ENCODE measurements at places on chromosomes 4 and X. TPM values are rescaled to one million over a fixed set of nuclear protein-coding genes. Genes with fewer than 3 reads are reported as not detected.

- no peak overlapping the region for H3K27ac ChIP-seq
- peaks cover 2% of the 10 kb centered on the region for H3K36me3 ChIP-seq
- DNase-seq = no peak
- H3K27me3 ChIP-seq = no peaks in the 10 kb centered on the region
These were observed 91.8 kb upstream of the ENPP6 start for GRCh38 chr4:184309241-184310170.

DNA sequence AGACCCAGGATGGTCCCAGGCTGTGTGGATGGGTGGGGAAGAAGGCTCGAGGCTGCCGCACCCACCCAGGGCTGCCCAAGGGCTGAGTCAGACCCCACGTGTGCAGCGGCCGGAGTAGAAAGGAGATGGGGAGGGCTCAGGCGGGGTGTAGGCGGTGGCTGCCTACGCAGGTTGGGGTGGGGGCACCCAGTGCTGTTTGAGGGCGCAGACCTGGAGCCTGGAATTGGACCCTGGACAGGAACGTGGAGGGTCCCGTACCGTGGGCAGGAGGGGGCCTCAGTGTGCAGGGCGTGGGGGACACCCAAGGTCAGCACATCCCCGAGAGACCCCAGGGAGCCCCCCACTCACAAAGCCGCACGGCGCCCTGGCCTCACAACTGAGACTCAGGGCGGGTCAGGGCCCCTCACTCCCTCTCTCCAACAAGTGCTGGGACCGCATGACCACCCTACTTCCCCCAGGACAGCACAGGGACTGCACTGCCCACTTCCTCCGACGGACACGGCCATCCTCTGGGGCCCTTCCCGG is 79.9 kb downstream of the FAM53A start:
- H3K4me3 ChIP-seq = no peak overlapping the region
- no peaks in the 10 kb centered on the region for H3K27me3 ChIP-seq
- no peak overlapping the region for H3K27ac ChIP-seq
- no peaks in the 10 kb centered on the region for H3K36me3 ChIP-seq
- H3K4me1 ChIP-seq = no peaks in the 10 kb centered on the region

DNA sequence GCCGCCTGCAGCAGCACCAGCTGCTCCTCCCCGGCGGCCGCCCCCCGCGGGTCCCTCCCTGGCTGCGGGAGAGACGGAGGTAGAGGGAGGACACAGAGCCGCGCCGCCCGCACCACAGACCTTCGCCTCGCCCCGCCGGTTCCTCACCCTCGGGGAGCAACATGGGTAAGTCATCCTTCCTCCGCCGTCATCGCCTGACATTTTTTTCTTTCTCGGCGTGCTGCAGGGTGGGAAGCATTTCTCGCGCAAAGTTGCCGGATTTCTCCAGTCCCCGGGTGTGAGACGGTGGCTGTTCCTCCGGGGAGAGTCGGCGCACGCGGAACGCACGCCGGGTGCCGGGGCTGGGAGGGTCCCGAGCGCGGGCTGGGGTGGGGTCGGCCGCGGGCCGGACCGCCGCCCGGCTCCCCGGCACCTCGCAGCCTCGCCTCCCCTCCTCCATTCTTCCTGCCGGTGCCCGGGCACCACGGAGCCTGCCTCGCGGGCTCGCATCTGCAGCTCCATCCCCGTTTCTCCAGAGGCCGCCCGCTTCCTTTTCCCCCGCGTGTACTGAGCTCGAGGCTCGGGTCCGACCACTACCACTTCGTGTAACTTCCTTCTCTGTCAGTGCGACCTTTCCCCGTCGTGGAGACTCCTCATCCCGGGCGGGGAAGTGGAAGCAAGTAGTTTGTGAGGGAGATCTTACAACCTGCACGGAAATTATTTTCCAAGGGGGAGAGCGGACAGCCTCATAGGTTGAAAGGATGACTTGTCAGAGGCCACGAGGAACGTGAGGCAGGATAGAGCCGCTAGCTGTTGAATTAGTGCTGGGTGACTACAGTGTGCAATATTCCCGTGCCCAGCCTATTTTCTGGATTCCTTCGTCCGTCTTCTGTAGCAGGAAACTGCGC is 464 bp downstream of the RAP1GDS1 start:
- H3K27ac ChIP-seq = no peak overlapping the region
- peak overlapping the region; percentile 97 for H3K4me3 ChIP-seq
- H3K4me1 ChIP-seq = peaks cover 7% of the 10 kb centered on the region
- no peaks in the 10 kb centered on the region for H3K27me3 ChIP-seq
- no peaks in the 10 kb centered on the region for H3K36me3 ChIP-seq

- DNase-seq = no peak
- H3K27me3 ChIP-seq = no peaks in the 10 kb centered on the region
- H3K4me3 ChIP-seq = no peak overlapping the region
- H3K36me3 ChIP-seq = peaks cover 2% of the 10 kb centered on the region
These were observed 94.5 kb upstream of the GC start for GRCh38 chr4:71878376-71878775.

DNA sequence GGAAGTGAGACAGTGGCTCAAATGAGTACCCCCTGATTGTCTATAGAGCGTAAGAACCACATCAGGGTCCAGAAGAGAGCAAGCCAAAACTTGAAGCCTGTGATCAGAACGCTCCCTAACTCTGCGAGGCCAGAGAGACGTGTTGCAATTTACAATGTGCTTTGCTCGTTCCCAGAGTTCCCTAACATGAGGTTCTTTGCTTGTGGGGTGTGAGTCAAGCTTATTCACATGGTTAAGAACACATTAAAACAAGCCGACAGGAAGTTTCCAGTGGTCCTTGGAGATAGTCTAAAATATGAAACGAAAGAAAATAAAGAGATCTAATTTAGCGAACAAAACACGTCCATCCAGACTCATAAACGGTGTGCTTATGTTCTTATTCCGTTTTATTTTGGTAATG is 702.3 kb downstream of the TRIML1 start:
- no peaks in the 10 kb centered on the region for H3K4me1 ChIP-seq
- no peak overlapping the region for H3K27ac ChIP-seq
- no peaks in the 10 kb centered on the region for H3K36me3 ChIP-seq
- H3K4me3 ChIP-seq = no peak overlapping the region

GRCh38 chr4:147591106-147591505 is 26.1 kb upstream of the TMEM184C start:
- peaks cover 2% of the 10 kb centered on the region for H3K4me1 ChIP-seq
- no peak overlapping the region for H3K4me3 ChIP-seq
- no peaks in the 10 kb centered on the region for H3K27me3 ChIP-seq
- no peak overlapping the region for H3K27ac ChIP-seq

DNA sequence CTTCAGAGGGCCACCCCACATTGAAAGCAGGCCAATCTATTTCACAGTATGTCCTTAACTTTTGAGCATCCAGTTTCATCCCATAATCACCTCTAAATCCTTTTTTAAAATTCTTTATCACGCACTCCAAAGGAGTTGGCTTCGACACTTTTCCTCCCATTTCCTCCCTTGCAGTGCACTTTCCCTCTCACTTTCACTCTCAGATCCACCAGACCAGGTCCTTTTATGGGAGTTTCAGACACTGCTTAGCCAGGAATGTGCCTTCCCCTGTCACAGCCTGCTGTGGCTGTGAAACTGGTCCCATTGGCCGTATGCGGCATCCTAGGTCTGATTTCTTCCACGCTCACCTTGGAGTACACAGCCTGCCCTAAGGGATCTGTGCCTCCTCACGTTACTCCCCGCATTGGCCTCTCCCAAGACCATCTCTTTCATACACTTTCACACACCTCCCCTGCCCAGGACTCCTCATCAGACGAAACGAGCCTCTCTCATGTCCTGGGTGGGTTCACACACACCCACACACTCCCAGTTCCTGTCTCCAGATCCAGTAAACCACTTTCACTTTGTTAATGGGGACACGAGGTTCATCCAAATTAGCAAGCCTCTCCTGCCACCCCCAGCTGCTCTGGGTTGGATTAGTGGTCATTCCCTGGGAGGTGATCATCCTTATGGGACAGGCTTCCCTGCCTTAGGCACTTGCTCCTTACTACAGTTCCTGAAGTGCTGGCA is 10.0 kb upstream of the RHOXF2B start:
- no peak overlapping the region for H3K4me3 ChIP-seq
- H3K4me1 ChIP-seq = no peaks in the 10 kb centered on the region
- no peaks in the 10 kb centered on the region for H3K27me3 ChIP-seq
- peaks cover 4% of the 10 kb centered on the region for H3K36me3 ChIP-seq
- DNase-seq = no peak

GRCh38 chr4:173415885-173416653 is 17.2 kb upstream of the SCRG1 start:
- H3K27ac ChIP-seq = no peak overlapping the region
- DNase-seq = no peak
- H3K27me3 ChIP-seq = no peaks in the 10 kb centered on the region
- no peak overlapping the region for H3K4me3 ChIP-seq

DNA sequence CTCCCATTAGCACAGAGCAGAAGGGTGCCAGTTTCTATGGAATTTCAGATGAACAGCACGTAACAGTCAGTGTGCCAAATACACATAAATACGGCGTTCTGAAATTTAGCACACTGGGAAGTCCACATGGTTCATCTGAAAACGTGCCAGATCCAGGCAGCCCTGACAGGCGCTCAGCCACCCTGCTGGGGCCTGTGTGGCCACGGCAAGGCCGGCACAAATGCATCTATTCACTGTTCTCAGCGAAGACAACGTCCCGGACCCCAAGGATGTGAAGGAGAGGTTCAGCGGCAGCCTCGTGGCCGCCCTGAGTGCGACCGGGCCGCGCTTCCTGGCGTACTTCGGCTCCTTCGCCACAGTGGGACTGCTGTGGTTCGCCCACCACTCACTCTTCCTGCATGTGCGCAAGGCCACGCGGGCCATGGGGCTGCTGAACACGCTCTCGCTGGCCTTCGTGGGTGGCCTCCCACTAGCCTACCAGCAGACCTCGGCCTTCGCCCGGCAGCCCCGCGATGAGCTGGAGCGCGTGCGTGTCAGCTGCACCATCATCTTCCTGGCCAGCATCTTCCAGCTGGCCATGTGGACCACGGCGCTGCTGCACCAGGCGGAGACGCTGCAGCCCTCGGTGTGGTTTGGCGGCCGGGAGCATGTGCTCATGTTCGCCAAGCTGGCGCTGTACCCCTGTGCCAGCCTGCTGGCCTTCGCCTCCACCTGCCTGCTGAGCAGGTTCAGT is 15.6 kb downstream of the DGKQ start:
- no peak for DNase-seq
- no peaks in the 10 kb centered on the region for H3K4me1 ChIP-seq
- no peaks in the 10 kb centered on the region for H3K27me3 ChIP-seq
- no peaks in the 10 kb centered on the region for H3K36me3 ChIP-seq
- no peak overlapping the region for H3K27ac ChIP-seq
- no peak overlapping the region for H3K4me3 ChIP-seq

- no peak overlapping the region for H3K4me3 ChIP-seq
- no peaks in the 10 kb centered on the region for H3K4me1 ChIP-seq
- H3K27me3 ChIP-seq = no peaks in the 10 kb centered on the region
- no peak for DNase-seq
These were observed 2201.2 kb downstream of the ARAP2 start for GRCh38 chr4:34043131-34043530.

- H3K4me3 ChIP-seq = no peak overlapping the region
- H3K36me3 ChIP-seq = no peaks in the 10 kb centered on the region
- H3K4me1 ChIP-seq = no peaks in the 10 kb centered on the region
- H3K27me3 ChIP-seq = no peaks in the 10 kb centered on the region
These were observed 24.9 kb downstream of the ALPK1 start for GRCh38 chr4:112321776-112322684.

GRCh38 chrX:13721819-13722519 is 12.5 kb downstream of the TRAPPC2 start:
- no peak overlapping the region for H3K27ac ChIP-seq
- DNase-seq = no peak
- H3K36me3 ChIP-seq = peaks cover 54% of the 10 kb centered on the region

- no peak for DNase-seq
- H3K4me1 ChIP-seq = no peaks in the 10 kb centered on the region
- peaks cover 18% of the 10 kb centered on the region for H3K36me3 ChIP-seq
- no peak overlapping the region for H3K4me3 ChIP-seq
- no peaks in the 10 kb centered on the region for H3K27me3 ChIP-seq
These were observed 790.8 kb downstream of the PCDH18 start for GRCh38 chr4:136741468-136741867.

- peaks cover 24% of the 10 kb centered on the region for H3K36me3 ChIP-seq
- no peaks in the 10 kb centered on the region for H3K27me3 ChIP-seq
- peaks cover 10% of the 10 kb centered on the region for H3K4me1 ChIP-seq
- no peak overlapping the region for H3K4me3 ChIP-seq
- H3K27ac ChIP-seq = no peak overlapping the region
These were observed 19.0 kb downstream of the SMS start for GRCh38 chrX:21959362-21960051.

DNA sequence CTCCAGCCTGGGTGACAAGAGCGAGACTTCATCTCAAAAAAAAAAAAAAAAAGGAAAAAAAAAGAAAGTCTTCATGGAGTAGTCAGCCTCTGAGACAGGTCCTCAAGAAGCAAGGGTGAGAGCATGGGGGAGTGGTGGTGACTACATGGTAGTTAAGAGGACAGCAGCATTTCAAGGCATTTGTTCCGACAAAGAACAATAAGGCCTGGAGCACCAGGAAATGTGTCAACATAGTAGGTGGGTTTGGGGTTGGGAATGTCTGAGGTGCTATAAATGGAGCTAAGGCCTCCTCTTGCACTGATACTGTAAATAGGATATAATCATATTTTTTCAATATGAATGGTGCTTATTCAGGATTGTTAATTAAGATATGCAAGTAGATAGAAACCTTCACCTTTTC is 34.4 kb downstream of the GPR82 start:
- no peaks in the 10 kb centered on the region for H3K27me3 ChIP-seq
- H3K4me1 ChIP-seq = no peaks in the 10 kb centered on the region
- H3K36me3 ChIP-seq = no peaks in the 10 kb centered on the region

GRCh38 chr4:100548200-100548560 is 30.4 kb upstream of the EMCN start:
- H3K4me3 ChIP-seq = no peak overlapping the region
- no peaks in the 10 kb centered on the region for H3K27me3 ChIP-seq
- H3K27ac ChIP-seq = no peak overlapping the region

- H3K27me3 ChIP-seq = no peaks in the 10 kb centered on the region
- no peaks in the 10 kb centered on the region for H3K4me1 ChIP-seq
These were observed 17.5 kb downstream of the STX18 start for GRCh38 chr4:4524364-4524763.

- H3K27ac ChIP-seq = no peak overlapping the region
- H3K36me3 ChIP-seq = 0 out of 2 replicates have a peak, but pooled peaks cover 3% of the 10 kb centered on the region
- no peaks in the 10 kb centered on the region for H3K4me1 ChIP-seq
- H3K4me3 ChIP-seq = no peak overlapping the region
- no peaks in the 10 kb centered on the region for H3K27me3 ChIP-seq
These were observed 519.5 kb downstream of the BCOR start for GRCh38 chrX:39577985-39578869.

DNA sequence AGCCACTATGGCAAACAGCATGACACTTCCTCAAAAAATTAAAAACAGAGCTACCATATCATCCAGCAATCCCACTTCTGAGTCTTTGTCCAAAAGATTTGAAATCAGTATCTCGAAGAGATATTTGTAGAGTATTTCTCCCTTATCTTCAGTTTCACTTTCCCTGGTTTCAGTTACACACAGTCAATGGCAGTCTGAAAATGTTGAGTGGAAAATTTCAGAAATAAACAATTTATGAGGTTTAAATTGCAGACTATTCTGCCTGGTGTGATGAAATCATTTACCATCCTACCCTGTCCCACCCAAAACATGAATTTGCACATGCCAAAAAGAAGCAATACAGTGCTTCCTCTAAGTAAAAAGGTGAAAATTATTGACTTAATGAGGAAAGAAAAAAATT is 43.9 kb downstream of the NPY2R start:
- no peak for DNase-seq
- H3K27me3 ChIP-seq = no peaks in the 10 kb centered on the region
- H3K4me3 ChIP-seq = no peak overlapping the region
- no peak overlapping the region for H3K27ac ChIP-seq
- H3K36me3 ChIP-seq = no peaks in the 10 kb centered on the region
- no peaks in the 10 kb centered on the region for H3K4me1 ChIP-seq

- no peaks in the 10 kb centered on the region for H3K27me3 ChIP-seq
- no peak for DNase-seq
- H3K36me3 ChIP-seq = no peaks in the 10 kb centered on the region
These were observed 69.8 kb downstream of the FHDC1 start for GRCh38 chr4:153005899-153006381.

The TMEM255A gene
- total RNA-seq = 0.20 TPM

Measured in H9 (cell line).